ENCODE measurements at places on chromosomes 5 and 9. TPM values are rescaled to one million over a fixed set of nuclear protein-coding genes. Genes with fewer than 3 reads are reported as not detected.

GRCh38 chr5:21140987-21141386 is 1153.0 kb upstream of the CDH18 start:
- DNase-seq: no peak
- H3K27ac ChIP-seq: no peak overlapping the region
- no peaks in the 10 kb centered on the region for H3K4me1 ChIP-seq
- H3K36me3 ChIP-seq: no peaks in the 10 kb centered on the region
- H3K27me3 ChIP-seq: no peaks in the 10 kb centered on the region

The RNF180 gene
- 1.2 TPM for polyA plus RNA-seq

The LURAP1L gene
- polyA plus RNA-seq: 8.1 TPM

DNA sequence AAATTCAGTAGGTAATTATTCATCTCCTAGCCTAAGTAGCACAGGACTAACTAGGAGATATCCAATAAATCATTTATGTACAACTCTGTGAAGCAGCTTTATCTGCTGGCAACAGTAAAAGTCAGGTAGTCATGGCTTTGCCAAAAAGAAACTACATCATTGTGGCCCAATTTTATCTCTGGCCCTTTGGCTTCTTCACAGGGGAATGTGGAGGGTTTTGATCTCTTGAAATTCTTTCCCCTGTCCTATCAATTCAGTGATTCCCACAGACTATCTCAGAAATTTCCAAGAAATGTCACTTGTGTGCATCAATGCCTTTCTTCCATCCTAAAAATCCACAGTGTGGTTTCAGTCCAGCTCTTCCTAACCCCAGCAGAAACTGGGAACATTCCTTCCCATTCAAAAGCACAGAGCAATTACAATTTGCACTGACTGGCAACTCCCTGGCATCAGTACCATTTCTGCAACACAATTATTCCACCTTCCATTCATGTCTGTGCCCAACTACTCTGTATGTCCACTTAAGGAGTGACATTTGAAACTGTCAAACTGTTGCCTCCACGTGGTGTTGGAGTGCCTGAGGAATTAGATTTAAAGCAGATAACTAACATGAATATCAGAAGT is 6.6 kb downstream of the CDC14B start:
- no peaks in the 10 kb centered on the region for H3K27me3 ChIP-seq
- DNase-seq: no peak
- H3K4me1 ChIP-seq: peaks cover under 1% of the 10 kb centered on the region
- H3K27ac ChIP-seq: no peak overlapping the region

The BHMT gene
- not detected for polyA plus RNA-seq

The FAM78A gene
- polyA plus RNA-seq: 17.4 TPM

The ENTR1 gene
- polyA plus RNA-seq: 45.6 TPM

DNA sequence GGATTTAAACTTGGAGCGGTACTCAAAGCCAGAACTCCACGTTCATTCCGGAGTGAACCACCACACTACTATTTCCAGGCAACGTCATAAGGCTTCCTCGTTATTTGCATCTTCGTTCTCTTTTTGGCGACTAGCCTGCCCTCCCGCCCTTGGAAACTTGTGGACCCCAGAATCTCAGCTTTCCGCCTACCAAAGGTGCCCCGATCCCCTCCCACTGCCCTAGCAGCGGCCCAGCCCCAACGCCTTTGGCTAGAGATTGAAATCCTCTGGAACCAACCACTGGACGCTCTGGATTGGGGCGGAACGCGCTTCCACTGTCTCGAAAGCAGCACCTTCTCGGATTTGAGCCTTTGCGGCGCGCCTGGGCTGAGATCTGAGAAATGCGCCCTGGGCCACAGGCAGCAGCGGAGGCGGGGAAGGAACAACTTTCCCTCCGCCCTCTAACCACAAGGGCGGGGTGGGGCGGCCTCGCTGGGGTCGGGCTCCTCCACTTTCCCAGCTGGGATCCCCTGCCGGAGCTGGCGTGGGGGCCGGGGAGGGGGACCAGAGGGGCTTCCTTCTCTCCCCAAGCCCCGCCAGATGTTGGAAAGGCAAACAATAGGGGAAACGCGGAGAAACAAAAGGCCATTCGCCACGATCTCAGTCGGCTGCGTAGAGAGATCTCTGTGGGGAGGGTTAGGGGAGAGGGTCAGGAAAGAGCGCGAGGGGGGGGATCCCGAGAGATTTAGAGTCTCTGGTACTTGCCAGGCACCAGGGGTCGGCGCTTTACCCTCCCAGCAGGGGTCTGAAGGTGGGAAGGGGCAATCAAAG is 1.3 kb downstream of the MOB3B start:
- DNase-seq: peak; percentile 92
- peaks cover 14% of the 10 kb centered on the region for H3K27me3 ChIP-seq
- peaks cover 37% of the 10 kb centered on the region for H3K4me1 ChIP-seq
- H3K27ac ChIP-seq: peak overlapping the region; percentile 90
- peak overlapping the region; percentile 75 for H3K4me3 ChIP-seq

DNA sequence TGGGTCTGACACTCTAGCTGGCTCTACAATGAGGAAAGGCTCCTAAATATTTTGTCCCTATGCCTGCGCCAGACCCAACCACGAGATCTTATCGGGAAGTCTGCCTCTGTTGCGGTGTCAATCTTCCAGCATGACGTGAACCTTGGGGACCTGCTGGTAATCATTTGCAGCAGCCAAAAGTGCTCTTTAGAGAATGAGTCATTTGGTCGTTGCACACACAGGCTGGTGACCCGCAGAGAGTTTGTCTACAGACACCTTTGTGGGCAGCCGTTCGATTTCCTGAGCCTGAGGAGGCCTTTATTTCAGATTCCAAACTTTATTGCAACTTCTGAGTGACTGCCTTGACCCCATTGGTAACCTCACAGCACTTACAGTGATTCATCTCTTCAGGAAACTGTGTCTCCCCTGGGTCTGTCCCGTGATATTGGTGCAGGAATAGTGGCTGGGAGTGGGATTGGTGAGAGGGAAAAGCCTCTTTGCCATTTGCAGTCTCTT is 326.1 kb downstream of the NSG2 start:
- no peak for DNase-seq
- no peaks in the 10 kb centered on the region for H3K36me3 ChIP-seq
- no peaks in the 10 kb centered on the region for H3K27me3 ChIP-seq
- no peak overlapping the region for H3K4me3 ChIP-seq

DNA sequence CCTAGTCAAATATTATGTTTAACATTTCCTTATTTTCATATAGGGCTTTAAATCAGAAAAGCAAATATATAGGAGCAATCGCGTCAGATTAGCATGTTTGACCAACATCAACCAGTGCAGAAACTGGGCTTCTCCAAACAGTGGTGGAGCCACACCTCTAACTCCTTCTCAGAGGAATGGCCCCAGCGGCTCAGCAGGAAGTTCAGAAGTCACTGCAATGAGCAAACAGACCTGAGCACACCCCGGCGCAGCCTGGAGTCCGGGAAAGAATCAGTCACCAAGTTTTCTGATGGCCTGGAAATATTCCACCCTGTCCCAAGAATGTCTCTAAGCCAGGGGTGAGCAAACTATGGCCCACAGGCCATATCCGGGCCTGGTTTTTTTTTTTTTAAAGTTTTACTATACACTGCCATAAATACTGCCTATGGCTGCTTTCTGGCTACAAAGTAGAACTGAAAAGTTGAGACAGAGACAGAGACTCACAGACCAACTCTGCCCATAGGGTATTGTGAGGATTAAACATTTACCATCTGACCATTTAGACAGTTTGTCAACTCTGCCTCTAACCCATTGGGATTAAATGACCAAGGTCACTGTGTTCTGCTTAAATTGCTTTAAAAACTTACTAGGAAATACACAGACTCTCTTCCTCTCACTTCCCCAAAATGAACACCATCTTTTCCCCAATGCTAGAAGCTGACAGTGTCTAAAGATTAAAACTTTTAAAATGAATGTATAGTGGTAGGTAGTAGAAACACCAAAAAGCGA is 5.4 kb downstream of the GOLM1 start:
- H3K4me1 ChIP-seq: peaks cover 10% of the 10 kb centered on the region
- no peaks in the 10 kb centered on the region for H3K36me3 ChIP-seq
- no peak for DNase-seq
- no peak overlapping the region for H3K4me3 ChIP-seq

The HMGCR gene
- 7.2 TPM for polyA plus RNA-seq

DNA sequence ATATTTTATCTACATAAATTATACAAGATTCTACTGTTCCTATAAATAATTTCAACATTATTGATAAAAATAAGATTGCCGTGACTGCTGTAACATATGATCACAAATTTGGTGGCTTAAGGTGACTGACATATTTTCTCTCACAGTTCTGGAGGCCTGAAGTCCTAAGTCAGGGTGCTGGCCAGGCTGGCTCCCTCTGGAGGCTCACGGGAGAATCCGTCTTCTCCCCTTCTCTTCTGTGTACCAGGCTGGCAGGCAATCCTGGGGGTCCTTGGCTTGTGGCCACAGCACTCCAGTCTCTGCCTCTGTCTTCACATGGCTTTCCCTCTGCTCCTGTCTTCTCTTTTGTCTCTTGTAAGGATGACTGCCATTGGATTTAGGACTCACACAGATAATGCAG is 31.7 kb upstream of the IRX2 start:
- no peak for DNase-seq
- no peaks in the 10 kb centered on the region for H3K36me3 ChIP-seq
- no peak overlapping the region for H3K4me3 ChIP-seq
- H3K27ac ChIP-seq: no peak overlapping the region
- H3K4me1 ChIP-seq: no peaks in the 10 kb centered on the region

- peaks cover 46% of the 10 kb centered on the region for H3K4me1 ChIP-seq
- peak overlapping the region; percentile 53 for H3K27ac ChIP-seq
- H3K4me3 ChIP-seq: no peak overlapping the region
- no peaks in the 10 kb centered on the region for H3K36me3 ChIP-seq
Observed at GRCh38 chr5:308672-309271, 12.7 kb upstream of the AHRR start.

- no peak overlapping the region for H3K27ac ChIP-seq
- peaks cover 36% of the 10 kb centered on the region for H3K27me3 ChIP-seq
- H3K4me3 ChIP-seq: no peak overlapping the region
- H3K4me1 ChIP-seq: peaks cover 19% of the 10 kb centered on the region
Observed at GRCh38 chr5:177450667-177451424, 4.2 kb downstream of the PRR7 start.

DNA sequence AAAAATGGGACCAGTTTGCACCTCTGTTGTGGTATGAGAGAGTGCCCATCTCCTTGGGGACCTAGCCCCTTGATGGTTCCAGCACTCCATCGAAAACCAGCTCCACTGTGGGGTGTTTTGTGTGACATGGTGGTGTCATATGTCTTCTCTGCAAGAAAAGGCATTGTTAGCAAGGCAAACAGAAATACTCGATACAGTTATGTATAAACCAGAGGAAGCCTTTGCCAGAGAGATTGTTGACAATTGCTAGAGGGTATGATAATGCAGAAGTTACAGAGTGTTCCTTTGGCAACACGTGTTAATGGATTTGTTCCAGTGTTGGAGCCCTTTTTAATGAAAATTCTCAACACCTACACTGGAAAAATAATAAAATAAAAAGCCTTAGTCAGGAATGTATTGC is 270.4 kb upstream of the DMRT1 start:
- DNase-seq: no peak
- no peak overlapping the region for H3K4me3 ChIP-seq
- no peaks in the 10 kb centered on the region for H3K4me1 ChIP-seq
- no peak overlapping the region for H3K27ac ChIP-seq

The SARDH gene
- 1.3 TPM for polyA plus RNA-seq

DNA sequence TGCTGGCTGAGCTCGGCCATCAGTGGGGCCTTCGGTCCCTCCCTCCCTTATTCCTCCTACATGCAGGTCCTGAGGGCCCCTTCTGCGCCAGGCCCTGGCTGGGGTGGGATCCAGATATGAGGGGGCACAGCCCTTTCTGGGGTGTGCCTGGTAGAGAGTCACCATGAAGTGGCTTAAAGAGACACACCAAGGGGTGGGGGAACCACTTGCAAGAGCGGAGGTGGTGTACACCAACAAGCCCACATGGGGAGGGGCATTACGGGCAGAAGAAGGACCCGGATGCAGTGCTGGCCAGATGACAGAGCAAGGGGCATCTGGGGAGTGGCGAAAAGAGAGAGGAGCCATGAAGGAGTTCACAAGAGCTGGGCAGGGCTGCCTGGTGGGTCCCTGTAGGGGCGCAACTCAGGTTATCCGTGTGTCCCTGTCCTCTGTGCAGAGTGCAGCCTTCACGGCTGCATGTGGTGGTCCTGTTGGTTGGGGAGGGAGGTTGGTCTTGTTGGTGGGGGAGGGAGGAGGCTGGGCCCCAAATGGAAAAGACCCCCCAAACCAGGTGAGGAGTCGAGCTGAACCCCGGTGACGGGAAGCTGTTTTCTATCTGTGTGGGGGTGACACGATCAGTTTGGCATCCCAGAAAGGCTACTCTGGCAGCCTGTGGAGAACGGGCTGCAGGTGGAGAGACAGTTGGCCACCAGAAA is 158.1 kb downstream of the DAB2IP start:
- H3K27ac ChIP-seq: no peak overlapping the region
- no peaks in the 10 kb centered on the region for H3K36me3 ChIP-seq
- DNase-seq: no peak
- no peaks in the 10 kb centered on the region for H3K27me3 ChIP-seq
- no peaks in the 10 kb centered on the region for H3K4me1 ChIP-seq
- no peak overlapping the region for H3K4me3 ChIP-seq

DNA sequence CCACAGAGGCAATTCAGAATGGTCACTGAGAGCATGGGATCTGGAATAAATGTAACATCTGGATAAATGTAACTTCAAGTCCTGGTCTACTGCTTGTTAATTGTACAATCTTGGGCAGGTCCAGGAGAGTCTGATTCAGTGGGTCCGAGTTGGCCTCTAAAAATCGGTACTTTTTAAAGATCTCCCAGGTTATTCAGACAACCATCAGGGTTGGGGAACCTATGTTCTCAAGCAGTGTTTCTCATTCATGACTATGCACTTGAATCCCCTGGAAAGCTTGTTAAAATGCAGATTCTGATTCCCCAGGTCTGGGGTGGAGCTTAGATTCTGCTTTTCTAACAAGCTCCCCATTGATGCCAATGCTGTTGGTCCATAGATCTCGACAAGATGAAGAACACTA is 14.8 kb downstream of the ANXA1 start:
- no peak overlapping the region for H3K27ac ChIP-seq
- no peak overlapping the region for H3K4me3 ChIP-seq
- H3K36me3 ChIP-seq: peaks cover 6% of the 10 kb centered on the region
- no peaks in the 10 kb centered on the region for H3K4me1 ChIP-seq
- H3K27me3 ChIP-seq: no peaks in the 10 kb centered on the region

- H3K4me3 ChIP-seq: no peak overlapping the region
- no peaks in the 10 kb centered on the region for H3K36me3 ChIP-seq
- H3K4me1 ChIP-seq: no peaks in the 10 kb centered on the region
Observed at GRCh38 chr5:168147568-168148360, 143.7 kb upstream of the WWC1 start.

DNA sequence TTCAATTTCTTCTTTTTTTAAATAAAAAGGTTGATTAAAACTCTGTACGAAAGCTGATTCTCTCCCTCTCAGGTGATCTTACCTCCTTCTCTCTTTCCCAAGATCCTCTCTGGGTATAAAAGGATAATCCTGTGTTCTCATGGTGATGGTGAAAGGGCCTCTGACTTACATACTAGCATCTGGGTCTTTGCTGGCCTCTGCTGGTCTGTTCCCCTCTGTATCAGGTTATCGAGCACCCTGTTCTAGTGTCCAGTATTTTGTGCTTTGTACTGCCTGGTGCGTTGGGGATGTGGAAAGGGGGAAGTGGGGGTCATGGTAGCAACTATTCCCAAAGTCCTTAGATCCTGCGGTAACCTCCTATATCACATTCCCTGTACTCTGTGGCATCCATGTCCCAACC is 328.9 kb downstream of the NR2F1-AS1 start:
- no peaks in the 10 kb centered on the region for H3K27me3 ChIP-seq
- no peak overlapping the region for H3K27ac ChIP-seq
- DNase-seq: no peak
- no peaks in the 10 kb centered on the region for H3K36me3 ChIP-seq
- H3K4me1 ChIP-seq: no peaks in the 10 kb centered on the region

GRCh38 chr5:147949711-147950573 is 43.6 kb upstream of the C5orf46 start:
- H3K36me3 ChIP-seq: no peaks in the 10 kb centered on the region
- H3K27me3 ChIP-seq: no peaks in the 10 kb centered on the region
- no peaks in the 10 kb centered on the region for H3K4me1 ChIP-seq
- no peak overlapping the region for H3K4me3 ChIP-seq
- H3K27ac ChIP-seq: no peak overlapping the region

Data from spleen (tissue), 13 donors.